ENCODE measurements at places on chromosomes 13 and 19.
A peak's percentile ranks its signal among the peaks of the same experiment; 100 is the strongest.

DNA sequence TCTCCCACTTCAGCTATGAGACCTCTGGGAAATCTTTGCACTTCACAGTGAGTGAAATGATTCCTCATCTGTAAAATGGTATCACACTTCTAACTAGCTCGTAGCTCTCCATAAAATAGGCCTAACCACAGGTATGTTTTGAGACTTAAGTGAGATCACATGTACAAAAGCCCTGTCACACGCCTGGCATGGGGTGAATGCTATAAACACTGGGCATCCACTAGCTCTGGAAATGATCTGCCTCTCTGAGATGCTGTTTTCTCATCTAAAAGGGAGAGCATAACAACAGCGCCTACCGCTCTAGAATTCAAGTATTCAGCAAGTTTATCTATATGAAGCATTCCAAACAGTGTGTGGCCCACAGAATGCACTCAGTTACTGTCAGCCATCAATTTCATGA lies 2.2 kb downstream of the AKT2 start:
- no peak for DNase-seq

GRCh38 chr13:106233134-106233735 lies 302.2 kb downstream of the EFNB2 start:
- DNase-seq = no peak

DNA sequence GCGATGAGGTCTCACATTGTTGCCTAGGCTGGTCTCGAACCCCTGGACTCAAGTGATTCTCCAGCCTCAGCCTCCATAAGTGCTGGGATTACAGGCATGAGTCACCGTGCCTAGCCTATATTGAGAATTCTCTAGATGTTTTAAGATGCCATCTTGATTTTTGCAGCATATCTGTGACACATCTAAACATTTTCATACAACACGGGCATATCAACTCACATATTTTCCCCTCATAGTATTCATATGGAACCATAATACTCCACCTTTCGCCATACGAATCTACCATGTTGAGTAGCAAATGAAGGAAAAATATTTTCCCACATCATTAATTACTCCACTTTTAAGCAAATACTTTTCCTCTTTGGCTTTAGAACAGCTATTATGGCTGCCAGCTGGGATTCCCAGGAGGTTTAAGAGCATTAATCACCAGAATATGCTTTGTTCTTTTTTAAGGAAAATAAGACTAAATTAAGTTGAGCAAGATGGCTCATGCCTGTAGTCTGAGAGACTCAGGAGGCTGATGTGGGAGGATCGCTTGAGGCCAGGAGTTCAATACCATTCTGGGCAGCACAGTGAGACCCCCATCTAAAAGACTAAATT lies 56.9 kb upstream of the GTF2F2 start:
- no peak for DNase-seq

DNA sequence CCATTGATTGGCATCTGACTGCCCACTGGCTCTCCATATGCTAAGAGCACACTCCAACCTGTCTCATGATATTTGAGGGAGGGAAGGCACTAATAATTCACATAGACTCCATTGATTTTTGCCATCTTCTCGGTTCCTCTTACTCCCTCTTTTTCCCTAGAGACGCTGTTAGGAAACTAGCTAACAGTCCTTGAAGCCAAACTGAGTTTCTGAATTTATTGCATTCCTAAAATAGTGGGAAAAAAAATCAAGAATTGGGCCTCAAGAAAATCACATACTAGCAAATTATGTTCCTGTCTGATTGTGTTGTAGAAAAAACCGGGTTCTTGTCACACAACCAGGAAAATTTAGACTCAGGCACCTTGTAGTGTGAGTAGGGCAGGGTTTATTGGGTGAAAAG lies 86.4 kb upstream of the SLC7A1 start:
- DNase-seq = no peak

- DNase-seq = peak; percentile 32
Observed at GRCh38 chr19:15072930-15073647, 8.9 kb upstream of the OR1I1 start.

GRCh38 chr13:108213946-108214345 lies 1.4 kb downstream of the LIG4 start:
- no peak for DNase-seq

DNA sequence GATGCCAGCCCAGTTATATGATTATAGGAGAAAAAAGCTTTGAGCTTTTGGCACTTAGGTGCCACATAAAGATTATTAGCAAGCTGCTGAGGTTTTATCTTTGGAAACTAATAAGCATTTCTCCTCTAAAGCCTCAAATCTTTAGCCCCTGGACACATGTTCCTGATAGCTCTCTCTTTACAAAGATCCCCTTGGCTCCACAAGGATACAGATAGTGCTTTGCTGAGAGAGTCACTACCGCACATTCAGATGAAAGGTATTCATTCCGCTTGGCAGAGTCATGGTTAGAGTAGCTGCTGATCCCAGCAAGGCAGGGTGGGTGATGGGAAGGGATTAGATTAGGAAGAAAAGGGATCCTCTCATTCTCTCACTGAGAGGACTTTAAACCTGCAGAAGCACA lies 28.2 kb upstream of the PSG7 start:
- no peak for DNase-seq

- peak; percentile 70 for DNase-seq
Observed at GRCh38 chr19:17348700-17349099, 11.3 kb downstream of the GTPBP3 start.

GRCh38 chr13:113965968-113966884 lies 7.7 kb downstream of the C13orf46 start:
- no peak for DNase-seq

GRCh38 chr19:7698583-7698982 lies 3.3 kb downstream of the FCER2 start:
- DNase-seq = no peak

DNA sequence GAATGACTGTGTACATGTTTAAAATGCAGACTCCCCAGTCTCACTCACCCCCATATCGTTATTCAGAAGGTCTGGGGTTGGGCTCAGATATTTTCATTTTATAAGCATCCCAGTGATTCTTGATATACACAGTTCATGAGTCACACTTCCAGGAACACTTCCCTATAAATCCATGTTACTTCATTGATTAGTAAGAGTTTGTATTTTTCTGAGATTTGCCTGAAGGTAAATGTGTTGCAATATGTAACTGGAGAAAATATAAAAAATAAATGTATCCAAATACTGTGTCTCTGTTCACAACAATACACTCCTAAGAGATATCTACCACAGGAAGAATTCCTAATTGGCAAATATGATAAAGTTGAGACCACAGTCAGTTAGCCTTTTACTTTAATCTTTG lies 6.6 kb upstream of the PDX1 start:
- no peak for DNase-seq

- no peak for DNase-seq
Observed at GRCh38 chr13:99282264-99283231, 24.4 kb upstream of the GPR18 start.

DNA sequence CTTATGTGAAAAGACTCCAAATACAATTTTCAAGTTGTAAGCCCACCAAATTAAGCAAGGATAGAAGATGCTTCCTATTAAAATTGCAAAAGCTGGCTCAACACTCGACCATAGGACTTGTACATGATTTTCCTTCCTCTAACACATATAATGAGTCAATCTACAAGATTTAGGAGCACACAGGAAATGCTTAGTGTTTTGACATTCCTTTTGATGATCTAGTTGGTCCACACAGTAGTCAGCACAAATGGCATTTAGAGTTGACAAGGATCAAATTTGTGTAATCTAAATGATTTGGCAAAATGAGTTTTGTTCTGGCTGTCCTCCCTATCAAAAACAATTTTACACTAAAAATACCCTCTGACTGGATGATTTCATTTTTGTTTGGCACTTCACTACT lies 340.2 kb downstream of the DIAPH3 start:
- no peak for DNase-seq

DNA sequence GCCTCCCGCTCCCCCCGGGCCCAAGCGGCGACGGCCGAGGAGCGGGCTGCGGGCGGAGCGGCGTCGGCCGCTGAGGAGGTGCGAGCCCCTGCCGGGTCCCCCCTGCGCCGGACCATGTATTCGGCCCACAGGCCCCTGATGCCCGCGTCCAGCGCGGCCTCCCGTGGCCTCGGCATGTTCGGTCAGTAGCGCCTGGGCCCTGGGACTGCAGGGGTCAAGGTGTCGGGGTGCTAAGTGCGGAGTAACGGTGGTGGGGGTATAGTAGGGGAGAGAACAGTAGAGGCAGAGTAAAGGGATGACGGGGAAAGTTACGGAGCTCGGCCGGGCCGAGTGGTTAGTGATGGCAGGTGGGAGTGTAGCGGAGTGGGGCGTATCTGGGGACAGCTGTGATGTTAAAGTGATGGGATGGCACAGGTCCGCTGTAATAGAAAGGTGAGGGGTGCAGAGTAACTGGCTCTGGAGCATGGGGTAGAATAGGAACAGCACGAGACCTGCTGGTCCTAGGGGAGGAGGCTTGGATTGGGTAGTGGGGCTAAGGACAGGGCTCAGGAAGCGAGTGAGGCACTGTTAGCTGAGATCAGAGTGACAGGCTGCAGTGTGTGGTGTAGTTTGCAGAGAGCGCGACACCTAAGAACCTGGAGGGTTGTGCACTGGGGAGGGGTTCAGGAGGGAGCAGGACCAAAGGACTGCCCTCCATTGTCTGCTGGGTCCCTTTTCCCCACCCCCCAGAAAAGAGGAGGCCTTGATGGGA lies 15.7 kb downstream of the CIC start:
- peak; percentile 30 for DNase-seq

DNA sequence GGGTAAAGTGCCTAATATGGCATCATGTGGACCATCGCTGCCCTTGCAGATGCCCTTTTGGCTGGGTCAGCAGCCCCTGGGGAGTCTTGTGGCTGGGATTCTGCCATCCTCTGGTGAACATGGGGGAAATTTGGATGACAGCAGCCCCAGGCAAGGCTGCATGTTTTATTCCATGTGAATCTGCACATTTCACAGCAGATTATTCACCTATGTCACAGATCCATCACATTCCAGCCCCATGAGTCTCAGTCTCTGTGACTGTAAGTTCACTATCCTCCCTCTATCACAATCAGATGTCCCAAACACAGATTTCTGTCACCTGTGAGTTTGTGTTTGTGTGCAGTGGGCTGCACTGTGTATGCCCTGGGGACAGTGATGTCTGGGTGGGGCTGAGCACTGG lies 36.8 kb upstream of the PSG9 start:
- no peak for DNase-seq

- no peak for DNase-seq
Observed at GRCh38 chr13:106996867-106997618, 429.1 kb upstream of the ARGLU1 start.

- DNase-seq = no peak
Observed at GRCh38 chr13:104733427-104733826, 1667.2 kb upstream of the SLC10A2 start.

Data from hepatocyte (in vitro differentiated cells).